ENCODE measurements at places on chromosomes 12 and 14.

GRCh38 chr12:117863002-117863709, 105.6 kb downstream of the KSR2 start:
- peak; percentile 58 for DNase-seq

DNA sequence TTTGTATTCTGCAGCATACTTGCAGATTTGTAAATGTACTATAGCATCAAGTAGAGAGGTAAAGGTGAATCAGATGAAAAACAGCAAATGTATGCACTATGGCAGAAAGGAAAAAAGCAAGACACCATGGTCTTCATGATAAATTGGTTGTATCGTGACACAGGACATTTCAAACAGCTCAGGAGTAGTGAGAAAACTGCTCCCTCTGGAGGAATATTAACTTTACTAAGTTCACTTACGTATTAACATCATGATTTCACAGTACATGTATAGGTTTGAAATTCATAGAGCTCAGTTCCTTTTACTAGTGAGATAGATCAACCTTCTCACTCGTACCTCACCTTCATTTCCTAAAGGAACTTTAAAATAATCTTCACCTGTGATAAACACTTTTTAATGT, 6.5 kb downstream of the MBIP start:
- no peak for DNase-seq

- DNase-seq = no peak
Measured at GRCh38 chr14:49287004-49287403, 299.2 kb downstream of the RPS29 start.

- DNase-seq = peak; percentile 82
Measured at GRCh38 chr14:104932676-104933631, 8.3 kb downstream of the PLD4 start.

DNA sequence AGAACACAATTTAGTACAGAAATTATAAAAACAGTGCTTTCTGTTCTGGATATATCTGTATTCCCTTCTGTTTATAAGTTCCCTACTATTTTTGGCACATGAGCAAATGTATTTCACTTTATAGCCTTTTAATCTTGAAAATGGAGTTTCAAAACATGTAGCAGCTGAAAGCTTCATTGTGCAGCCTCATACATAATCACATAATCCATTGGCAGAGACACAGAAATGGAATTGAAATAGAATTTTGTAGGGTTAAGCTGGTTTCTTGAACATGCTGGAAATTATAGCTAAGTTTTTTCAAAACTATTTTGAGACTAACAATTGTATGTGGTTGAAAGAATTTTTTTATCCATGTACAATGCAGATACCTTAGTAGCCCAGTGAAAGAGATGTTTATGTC, 614.3 kb upstream of the MDGA2 start:
- DNase-seq = no peak

DNA sequence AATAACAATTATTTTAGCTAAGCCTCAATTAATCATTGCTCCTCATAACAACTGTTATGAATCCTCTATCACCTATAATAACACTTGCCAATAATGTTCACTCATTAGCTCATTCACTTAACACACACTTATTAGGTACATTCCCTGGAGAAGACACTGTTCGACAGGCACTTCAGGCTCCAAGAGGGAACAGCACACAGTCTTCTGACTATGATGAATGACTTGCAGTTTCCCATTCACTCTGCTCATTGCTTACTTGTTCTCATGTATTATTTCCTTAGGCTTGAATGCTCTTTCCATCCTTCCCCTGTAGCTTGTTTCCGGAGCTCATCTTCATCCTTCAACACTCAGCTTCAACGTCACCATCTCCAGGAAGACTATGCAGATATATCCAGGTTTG, 437.3 kb downstream of the TMEM132D start:
- no peak for DNase-seq

- no peak for DNase-seq
Measured at GRCh38 chr14:72892879-72893635, 844 bp downstream of the DPF3 start.

- DNase-seq = no peak
Measured at GRCh38 chr14:64400829-64401459, 12.8 kb downstream of the MTHFD1 start.

- DNase-seq = no peak
Measured at GRCh38 chr14:95903616-95904107, 27.0 kb downstream of the TUNAR start.

DNA sequence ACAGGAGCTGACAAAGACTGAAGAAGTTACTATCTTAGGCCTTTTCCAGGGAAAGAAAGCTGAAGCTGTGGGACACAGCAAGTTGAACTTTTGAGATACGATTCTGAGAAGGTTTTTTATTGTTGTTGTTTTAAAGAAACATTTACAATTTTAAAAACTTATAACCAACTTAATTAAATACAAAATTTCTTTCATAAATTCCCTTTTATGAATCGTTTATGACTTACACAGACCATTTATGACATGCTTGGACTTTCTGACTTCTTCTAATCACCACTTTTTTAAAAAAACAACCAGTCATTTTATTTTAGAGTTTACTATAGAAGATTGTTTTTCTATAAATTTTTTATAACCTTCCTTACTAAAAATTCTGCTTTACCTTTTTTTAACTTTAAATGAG, 68.7 kb downstream of the DHRS2 start:
- peak; percentile 43 for DNase-seq

- DNase-seq = peak; percentile 26
Measured at GRCh38 chr12:118290130-118290529, 82.6 kb downstream of the TAOK3 start.

- no peak for DNase-seq
Measured at GRCh38 chr12:69872804-69873203, 47.8 kb downstream of the MYRFL start.

- DNase-seq = no peak
Measured at GRCh38 chr12:101671833-101672232, 25.6 kb upstream of the CHPT1 start.
